Upper lobe of left lung (tissue), 6 donors: ENCODE measurements at places on chromosomes 2 and 18. TPM values are rescaled to one million over a fixed set of nuclear protein-coding genes. Genes with fewer than 3 reads are reported as not detected.
A peak's percentile ranks its signal among the peaks of the same experiment; 100 is the strongest.

DNA sequence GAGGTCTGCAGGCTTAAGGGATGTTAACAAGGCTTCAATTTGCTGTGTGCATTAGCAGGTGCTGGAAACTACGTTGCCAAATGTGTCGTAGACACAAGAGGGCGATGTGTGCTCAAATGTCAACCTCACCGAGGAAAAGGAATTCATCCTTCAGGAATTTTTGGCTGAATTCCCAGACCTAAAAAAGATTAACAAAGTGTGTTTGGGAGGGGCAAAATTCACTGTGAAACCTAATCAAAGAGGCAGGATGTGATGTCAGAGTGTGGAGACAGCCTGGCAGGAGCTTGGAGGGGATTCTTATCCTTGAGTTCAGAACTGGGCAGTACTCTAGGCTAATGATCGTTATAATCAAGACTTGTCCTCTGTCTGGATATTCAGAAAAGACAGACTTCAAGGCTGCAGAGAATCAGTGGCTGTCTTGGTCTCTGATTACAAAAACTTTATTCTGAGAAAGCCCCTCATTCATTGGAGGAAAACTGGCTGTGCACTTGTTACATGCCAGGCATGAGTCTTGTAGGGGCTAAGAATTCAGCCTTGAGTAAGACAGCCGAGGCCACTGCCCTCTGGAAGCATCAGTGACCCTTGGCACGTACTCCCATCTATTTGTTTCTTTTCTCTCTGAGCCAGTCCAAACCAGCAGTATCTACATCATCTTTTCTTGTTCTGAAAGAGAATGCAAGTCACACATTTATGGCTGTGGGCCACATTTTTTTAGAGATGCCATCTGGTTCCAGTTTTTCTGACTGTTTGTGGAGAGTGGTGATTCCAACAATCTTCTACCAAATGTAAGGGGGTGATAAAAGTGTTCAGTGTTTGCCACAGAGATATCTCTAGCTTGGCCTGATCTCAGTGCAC lies 18.7 kb upstream of the SCYGR1 start:
- DNase-seq: peak; percentile 60

DNA sequence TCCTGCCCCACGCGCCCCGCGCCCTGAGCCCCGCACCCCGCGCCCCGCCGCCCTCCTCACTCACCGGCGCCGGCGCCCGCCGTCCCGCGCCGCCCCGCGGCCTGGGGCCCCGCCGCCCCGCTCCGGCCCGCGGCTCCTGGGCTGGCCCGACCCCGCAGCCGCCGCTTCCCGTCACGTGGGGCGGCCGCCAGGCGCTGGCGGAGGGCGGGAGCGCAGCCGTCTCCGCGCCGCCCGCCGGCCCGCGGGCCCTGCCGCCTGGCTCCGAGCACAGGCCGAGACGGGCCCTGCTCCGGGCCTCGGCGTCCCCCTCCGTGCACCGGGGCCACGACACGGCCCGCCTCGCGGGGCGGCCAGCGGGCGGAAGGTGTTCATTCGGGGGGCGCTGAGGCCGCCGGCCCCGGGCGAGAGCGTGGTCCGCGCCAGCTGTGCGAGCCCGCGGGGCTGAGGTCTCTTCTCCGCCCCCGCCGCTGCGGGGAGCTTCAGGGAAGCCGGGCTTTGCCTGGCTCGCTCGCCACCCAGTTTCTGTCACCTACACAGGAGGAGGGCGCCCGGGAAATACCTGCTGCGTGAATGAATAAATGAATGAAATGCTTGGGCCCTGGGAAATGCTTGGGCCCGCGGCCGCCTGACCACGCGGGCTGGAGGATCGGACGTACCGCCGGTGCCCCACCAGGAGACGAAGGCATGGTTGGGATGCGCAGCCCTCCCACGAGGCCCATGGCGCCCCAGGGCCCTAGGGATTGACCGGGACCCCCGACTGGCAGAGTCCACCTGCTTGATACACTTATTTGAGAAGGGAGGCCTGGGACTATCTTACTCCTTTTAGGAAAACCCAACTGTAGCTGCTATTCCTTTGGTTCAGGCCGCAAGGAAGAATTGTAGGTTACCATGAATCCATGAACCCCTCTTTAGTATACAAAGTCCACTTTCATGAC lies at the start of gene TGFBRAP1:
TSS of gene TGFBRAP1 (minus strand) at position 175 of the 935 bp plus-strand sequence. CDS start 21,434 bp downstream, outside the sequence.
- peak; percentile 94 for DNase-seq

DNA sequence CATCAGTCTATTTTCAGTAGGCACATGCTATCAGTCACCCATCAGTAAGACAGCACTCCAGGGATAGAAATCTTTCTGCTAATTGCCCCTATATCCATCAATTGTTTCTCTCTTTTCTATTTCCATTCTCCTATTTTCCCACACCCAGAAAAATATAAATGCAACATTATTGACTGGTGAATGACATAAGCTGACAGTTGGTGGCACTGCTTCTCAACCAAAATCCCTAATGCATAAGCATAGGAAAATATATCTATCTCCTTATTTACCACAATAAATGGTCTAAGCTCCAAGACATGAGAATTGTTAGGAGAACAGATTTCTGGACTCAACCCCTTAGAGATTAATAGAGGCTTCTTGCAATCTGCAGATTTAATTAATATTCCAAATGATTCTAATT lies 64.0 kb upstream of the REG3A start:
- no peak for DNase-seq

DNA sequence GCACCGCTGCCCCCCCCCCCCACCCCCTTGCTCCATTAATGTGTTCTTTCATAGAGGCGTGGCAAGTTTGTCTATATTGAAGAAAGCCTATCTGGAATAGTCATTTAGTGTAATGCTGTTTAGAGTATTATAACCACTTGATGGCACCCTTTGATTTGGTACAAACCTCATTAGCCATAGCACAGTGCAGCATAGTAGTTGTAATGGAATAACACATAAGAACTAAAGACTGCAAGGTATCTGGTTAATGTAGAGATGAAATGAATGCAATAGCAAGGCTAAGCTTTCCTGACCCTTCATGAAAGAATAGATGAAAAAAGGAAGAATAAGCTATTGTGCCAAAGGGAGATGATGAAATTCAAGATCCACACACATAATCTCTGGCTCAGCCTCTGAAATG lies 81.9 kb downstream of the EHBP1 start:
- no peak for DNase-seq

- no peak for DNase-seq
Measured at GRCh38 chr2:197538412-197538811, 22.5 kb downstream of the MOB4 start.

- DNase-seq: no peak
Measured at GRCh38 chr18:31610286-31611205, 18.9 kb downstream of the TTR start.

- no peak for DNase-seq
Measured at GRCh38 chr2:3126911-3127621, 250.6 kb downstream of the EIPR1 start.

GRCh38 chr18:42230636-42231035 lies 275.6 kb downstream of the PIK3C3 start:
- DNase-seq: no peak

DNA sequence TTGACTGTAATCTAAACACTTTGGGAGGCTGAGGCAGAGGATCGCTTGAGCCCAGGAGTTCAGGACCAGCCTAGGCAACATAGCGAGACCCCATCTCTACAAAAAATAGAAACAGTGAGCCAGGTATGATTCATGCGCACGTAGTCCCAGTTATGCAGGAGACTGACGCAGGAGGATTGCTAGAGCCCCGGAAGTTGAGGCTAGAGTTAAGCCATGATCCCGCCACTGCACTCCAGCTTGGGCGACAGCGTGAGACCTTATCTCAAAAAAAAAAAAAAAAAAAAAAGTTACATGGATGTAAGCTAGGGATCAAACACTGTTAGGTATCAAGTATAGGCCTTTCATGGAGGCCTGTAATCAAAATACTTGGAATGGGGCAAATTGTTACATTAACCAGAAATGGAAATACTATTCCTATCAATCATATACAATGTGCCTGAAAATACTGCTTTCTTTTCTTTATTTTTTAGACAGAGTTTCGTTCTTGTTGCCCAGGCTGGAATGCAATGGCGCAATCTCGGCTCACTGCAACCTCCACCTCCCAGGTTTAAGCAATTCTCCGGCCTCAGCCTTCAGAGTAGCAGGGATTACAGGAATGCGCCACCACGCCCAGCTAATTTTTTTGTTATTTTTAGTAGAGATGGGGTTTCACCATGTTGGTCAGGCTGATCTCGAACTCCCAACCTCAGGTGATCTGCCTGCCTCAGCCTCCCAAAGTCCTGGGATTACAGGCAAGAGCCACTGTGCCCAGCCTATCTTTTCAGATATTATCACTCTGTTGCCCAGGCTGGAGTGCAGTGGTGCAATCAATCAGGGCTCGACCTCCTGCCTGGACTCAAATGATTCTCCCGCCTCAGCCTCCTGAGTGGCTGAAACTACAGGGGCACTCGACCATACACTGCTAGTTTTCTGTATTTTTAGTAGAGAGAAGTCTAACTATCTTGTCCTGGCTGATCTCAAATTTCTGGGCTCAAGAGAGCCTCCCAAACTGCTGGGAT lies 27.2 kb downstream of the XPO1 start:
- DNase-seq: no peak

- no peak for DNase-seq
Measured at GRCh38 chr2:224937887-224938286, 104.4 kb downstream of the DOCK10 start.

The POTEI gene
- total RNA-seq: not detected

The OR6B2 gene
- total RNA-seq: not detected

The HPCAL1 gene
- total RNA-seq: 481 TPM

The ZRANB3 gene
- total RNA-seq: 4.0 TPM

The COL6A3 gene
- 108 TPM for total RNA-seq

The SAG gene
- total RNA-seq: not detected

The GLI2 gene
- 5.7 TPM for total RNA-seq
